ENCODE measurements at places on chromosomes 5 and 9.

GRCh38 chr5:113056988-113057387, 80.4 kb downstream of the DCP2 start:
- no peak for DNase-seq

- no peak for DNase-seq
Measured at GRCh38 chr5:168472329-168472728, 13.9 kb upstream of the RARS1 start.

- DNase-seq: no peak
Measured at GRCh38 chr9:110588296-110588695, 8.8 kb upstream of the SVEP1 start.

GRCh38 chr5:81204205-81204604, 28.9 kb upstream of the CKMT2 start:
- DNase-seq: no peak

DNA sequence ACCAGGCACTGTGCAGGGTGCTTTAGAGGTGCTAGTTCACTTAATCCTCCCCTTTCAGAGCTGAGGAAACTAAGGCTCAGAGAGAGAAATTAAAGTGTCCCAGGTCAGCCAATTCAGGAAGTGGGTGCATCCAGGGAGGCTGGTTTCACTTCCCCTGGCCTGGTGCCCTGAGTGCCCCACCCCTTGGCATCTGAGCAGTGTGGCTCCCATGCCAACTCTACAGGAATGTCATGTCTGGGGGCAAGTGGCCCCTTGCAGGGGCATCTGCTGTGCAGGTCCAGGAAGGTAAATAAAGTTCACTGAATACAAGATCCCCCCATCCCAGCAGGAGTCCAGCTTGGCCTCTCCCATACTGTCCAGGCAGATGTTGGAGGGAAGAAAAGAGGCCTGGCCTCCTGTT, 4.4 kb upstream of the N4BP3 start:
- no peak for DNase-seq

DNA sequence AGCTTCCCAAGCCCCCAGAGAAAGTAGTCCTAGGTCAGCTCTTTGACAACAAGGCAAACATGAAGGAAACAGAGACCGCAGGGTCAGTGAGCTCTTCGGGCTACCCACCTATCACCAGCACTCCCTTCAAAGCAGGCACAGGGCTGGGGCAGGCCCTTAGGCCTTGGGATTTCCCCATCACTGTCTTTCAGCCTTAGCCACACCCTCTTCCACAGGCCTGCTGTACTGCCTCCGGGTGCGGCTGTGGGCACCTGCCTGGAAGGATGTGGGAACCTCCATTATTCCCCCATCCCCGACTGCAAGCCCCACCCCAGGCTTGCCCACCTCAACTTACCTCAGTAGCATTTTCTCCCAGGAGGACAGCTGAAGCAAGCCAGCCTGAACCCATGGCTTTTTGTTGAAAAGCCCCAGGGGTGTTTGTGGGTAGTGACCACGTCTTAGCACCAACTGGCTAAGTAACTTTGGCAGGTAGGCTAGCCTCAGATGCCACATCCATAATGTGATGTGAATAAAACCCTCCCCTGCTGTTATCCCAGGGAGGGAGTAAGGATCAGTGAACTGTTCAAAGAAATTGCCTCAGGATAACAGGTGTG, 100.2 kb downstream of the PIK3R1 start:
- DNase-seq: no peak

DNA sequence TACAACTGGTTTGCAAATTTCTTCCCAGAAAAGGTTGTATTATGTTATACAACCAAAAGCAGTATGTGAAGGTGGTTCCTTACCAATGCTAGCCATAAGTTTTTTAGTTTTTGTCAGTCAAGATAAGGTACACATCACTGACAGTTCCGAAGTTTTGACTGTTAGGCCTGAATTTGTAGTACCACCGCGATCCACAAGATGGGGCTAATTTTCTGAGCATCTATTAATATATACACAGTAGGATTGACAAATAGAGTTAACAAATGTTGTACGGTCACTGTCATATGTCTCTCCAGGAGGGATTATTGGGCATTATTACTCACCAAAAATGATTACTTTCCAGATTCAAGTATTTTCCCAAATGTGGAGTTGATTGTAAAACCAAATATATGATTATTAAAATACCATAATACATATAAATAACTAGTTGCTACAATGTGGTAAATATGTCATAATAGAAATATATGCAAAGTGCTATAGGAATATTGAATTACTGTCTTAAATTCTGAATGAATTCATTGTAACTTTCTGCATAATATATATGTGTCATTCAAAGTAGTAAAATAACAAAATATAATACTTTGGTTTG, 28.4 kb upstream of the LRRC19 start:
- no peak for DNase-seq

DNA sequence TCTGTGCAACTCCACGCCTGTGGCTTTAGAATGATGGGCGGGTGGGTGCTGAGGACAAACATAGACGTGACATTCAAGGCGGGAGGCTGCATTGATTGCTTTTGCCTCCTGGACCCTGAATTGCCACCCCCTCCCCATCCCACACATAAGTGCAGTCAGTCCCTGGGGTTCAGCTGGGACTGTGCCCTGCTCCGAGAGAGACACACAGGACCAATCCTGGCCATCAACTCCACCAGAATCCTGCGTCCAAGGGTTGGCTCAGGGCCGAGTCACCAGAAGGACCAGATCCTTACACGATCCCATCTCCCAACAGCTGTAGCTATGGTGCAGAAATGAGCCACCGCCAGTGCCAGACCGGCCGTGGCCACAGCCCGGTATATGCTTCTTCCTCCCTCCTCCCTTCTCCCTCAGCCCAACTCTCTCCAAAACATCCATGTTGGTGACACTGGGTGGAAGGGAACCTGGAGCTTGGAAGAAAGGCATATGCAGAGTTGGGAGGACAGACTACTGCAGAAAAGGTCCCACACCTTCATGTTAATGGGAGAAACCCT, 27.4 kb downstream of the IRX2 start:
- DNase-seq: no peak

DNA sequence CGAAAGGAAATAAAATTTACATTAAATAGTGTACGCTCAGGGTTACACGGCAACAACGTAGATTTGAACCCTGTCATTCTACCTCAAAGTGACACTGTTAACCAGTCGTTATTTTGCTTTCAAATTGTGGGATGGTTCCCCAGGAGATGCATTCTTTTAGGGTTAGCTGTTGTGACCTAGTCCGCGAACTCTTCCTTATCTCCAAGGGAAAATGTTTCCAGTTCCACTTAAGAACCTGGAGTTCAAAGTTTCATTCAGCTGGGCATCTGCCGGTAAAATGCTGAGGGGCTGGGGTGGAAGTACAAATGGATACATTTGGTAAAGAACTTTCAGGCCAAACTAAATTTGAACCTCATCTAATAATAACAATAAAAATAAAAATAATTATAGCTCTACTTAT, 264.6 kb downstream of the NR3C1 start:
- DNase-seq: no peak

- DNase-seq: peak; percentile 26
Measured at GRCh38 chr5:129820-130219, 37.9 kb downstream of the PLEKHG4B start.

DNA sequence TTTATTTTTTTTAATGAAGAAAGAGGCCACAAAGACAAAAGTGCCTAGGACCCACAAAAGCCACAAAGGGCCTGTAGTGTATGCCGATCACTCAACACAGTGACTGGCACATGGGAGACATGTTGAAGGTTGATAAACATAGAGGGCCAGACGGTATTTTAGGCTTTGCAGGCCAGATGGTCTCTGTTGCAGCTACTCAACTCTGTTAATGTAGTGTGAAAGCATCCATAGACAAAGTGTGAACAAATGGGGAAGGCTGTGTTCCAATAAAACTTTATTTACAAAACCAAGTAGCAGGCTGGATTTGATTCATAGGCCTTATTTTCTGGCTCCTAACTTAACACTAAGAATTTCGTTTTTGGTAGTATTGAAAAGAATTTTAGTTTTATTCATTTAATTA, 139.9 kb downstream of the SGCD start:
- no peak for DNase-seq

- no peak for DNase-seq
Measured at GRCh38 chr5:89816038-89816437, 593.5 kb downstream of the CETN3 start.

DNA sequence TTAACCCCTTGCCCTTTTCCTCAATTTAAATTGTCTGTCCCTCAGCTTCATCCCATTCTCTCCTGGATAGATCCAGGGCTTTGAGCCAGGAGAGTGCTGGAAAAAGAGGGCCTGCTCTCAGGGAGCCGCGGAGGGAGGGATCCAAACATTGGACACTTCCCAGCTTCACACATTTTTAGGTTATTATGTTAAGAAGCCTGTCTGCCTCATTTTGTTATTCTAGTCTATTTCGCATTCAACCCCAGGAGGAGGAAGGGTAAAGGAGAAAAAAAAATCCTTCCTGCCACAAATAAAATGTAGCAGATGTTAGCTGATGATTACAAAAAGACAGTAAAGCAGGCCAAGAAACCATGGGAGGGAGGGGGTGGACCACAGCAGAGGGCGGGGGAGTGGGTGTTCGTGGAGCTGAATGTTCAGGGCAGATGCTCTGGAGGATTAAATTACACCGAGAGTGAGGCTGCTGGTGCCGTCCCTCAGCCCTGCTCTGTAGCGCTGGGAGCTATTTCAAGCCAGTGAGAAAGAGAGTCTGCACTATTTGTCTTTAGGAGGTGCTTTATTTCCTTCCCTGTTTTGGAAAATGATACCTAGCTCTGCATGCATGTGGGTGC, 60.6 kb upstream of the ZFR start:
- DNase-seq: peak; percentile 94

GRCh38 chr9:34254966-34255825, 73.9 kb downstream of the KIF24 start:
- no peak for DNase-seq

GRCh38 chr5:141843156-141843927, 34.9 kb downstream of the PCDH1 start:
- no peak for DNase-seq

GRCh38 chr9:72383978-72384709, 19.1 kb upstream of the ZFAND5 start:
- DNase-seq: no peak

- DNase-seq: no peak
Measured at GRCh38 chr9:101307051-101307450, 77.8 kb downstream of the BAAT start.

- no peak for DNase-seq
Measured at GRCh38 chr9:130543859-130544258, 35.5 kb upstream of the FUBP3 start.

GRCh38 chr5:52015760-52016159, 632.5 kb downstream of the ISL1 start:
- no peak for DNase-seq

DNA sequence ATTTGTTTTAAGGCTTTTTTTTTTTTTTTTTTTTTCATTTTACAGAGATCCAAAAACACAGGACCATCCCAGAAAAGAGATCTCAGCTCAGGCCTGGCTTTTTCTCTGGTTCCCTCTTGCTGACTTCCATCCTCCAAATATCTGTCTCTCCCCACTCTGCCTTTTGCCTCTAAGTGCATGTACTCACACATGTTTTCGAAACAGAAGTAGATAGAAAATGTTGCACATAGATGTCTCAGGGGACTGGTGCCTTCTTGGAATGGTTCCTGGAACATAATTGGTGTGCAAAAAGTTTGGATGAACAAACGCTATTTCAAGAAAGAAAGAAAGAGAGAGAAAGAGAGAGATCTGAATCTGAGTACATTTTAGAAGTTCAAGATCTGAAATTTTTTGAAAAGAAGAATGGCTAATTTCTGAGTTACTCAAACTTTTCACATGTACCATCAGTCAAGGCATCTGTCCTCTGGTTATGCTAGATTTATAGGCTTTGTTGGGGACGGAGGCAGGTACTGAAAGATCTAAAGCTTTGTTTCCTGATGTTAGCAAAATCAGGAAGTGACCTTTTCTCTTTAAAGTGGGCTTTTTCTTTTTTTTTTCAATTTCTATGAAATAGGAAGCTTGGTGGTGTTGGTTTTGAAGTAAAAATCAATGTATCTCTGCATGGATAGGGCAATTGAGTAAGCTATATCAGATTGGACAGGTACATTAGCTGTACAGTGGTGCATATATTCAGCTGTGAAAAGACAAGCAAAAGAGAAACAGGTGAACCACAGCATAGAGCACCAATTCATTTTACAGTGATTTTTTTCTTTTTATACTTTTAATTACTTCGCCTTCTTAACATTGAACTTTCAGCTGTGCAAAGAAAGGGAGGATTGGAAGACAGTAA, 8.5 kb upstream of the TNFSF8 start:
- DNase-seq: no peak

GRCh38 chr9:137053944-137054931, at the start of gene ENTPD2:
TSS of gene ENTPD2 (minus strand) at chr9:137054061. CDS start at chr9:137053997, 64 bp downstream.
- DNase-seq: no peak

DNA sequence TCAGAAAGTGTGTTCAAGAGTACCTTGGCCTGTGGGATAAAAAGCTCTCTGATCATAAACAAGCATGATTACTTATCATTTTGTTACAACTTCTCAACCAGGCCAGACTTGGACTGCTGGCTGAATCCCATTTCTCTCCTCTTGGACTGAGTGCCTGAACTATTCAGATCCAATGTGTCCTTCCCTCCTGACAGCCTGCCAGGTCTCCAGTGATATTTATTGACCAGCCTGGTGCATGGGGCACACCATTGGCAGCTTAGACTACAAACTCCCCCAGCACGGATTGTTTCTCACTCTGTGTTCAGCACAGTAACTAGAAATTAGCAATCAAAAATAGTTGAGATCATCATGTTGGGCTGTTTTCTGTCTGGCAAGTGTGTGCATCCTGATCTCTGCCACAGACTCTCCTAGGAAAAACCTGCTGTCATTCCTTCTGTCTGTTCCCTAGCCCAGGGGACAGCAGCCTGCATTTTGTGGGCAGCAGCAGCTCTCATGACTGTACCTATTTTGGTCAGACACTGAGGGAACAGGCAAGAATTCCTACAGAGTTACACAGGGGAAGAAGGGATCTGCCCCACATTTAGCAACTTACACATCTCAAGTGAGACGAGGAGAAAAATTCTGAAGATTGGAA, 348.1 kb downstream of the ADAMTS6 start:
- DNase-seq: no peak

DNA sequence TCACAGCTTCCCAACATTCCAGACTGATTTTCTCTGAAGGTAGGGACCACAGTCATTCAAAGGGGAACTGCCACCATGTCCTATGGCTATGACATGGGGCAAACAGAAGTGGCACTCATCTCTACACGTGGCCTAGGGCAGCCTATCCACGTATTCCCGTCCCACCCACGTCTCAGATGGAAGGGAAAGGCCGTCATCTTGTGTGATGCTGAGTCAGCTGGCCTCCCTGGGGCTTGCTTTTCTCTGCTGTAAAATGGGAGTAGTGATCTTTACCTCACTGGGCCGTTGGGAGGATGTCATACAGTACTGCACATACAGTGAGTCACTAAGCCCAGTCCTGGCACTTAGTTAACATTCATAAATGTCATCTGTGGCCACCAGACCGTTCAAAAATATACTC, 72.3 kb downstream of the RAPGEF1 start:
- no peak for DNase-seq

DNA sequence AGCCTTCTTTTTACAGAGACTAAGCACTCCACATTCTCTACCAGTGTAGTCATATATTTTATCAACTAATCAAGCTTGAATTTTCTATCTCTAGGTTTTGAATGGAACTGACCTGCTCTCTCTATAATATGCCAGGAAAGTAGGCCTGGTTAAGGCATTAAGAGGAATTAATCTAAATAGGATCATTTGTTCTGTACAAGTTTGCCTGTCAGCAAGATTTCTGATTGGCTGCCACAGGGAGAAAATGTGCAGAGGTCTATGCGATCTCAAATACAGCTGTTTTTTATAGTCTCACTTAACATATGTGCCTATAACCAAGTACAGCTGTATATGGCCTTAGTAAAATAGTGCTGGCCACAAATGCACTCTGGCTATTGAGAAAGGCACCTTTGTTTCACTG, 418.8 kb downstream of the KDM4C start:
- DNase-seq: no peak

- no peak for DNase-seq
Measured at GRCh38 chr5:72633649-72634048, 126.4 kb upstream of the ZNF366 start.
